ENCODE measurements at places on chromosomes 4 and X.
A peak's percentile ranks its signal among the peaks of the same experiment; 100 is the strongest.

DNA sequence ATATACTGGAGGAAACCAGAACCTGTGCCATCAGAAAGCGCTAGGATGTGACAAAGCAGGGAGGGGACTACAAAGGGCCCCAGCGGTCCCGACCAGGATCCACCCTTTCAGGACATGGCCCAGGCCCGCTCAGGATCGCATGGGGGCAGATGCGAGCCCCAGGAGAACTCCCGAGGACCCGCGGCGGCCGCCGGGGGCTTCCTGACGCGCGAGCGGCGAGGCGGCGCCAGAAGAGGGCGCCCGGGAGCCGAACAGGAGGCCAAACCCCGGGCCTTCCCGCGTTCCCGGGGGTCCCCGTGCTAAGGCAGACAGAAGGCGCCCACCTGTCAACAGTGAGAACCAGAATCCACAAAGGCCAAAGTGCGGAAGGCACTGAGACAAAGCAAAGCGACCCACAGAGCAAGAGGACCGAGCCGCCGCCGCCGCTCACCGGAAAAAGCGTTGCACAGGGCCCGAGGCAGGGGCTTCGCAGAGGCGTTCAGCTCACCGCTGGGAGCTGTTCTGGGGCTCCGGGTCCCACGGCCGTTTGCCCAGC, 7.3 kb upstream of the OPN1LW start:
- DNase-seq: peak; percentile 85

DNA sequence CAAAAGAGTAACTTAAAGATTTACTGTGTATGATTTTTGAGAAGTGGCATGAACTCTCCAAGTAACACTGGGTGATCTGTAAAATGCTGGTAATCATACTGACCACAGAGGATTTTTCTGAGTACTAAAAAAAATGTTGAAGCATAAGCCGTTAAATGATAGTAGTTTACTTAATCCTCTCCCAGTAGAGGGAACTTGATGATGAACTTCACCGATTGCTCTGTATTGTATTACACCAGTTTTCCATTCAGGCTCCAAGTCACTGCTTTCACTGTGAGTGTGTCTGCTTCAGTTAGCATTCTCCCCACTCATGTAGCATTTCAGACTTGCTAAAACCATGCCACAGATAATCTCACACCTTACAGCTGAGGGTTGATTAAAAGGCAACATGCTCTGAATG, 294.1 kb downstream of the GBA3 start:
- DNase-seq: no peak

DNA sequence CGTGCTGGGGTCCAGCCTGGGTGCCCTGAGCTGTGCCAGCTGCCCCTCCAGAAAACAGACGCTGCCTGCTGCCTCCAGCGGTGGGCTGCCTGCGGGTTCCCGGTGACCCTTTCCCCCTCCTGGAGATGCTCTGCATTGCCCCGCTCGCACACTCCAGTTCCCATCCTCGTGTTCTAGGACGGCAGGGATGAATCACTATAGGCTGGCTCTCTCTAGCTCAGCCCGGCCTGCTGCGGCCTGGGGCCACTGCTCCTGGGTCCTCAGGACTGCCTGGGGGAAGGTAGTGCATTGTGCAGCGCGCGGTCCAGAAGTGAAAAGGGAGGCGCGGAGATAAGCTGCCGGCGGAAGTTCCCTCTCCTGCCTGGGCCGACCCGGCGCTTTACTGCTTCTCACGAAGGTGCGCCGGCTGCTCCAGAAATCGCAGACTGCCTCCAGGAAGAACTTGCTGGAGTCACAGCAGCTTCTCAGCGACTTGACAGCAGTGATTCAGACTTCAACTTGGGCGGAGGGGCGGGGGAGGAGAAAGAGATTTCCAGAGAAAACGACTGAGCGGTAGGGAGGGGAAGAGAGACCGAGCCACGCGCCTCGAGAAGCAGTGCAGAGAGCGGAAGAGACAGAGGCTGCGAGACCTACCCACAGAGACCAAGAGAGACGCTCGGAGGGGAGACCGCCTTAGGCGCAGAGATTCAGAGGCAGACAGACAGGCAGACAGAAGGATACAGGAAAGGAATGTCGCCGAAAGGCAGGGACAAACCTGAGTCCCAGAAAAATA, 6.7 kb upstream of the MSX1 start:
- DNase-seq: peak; percentile 69

DNA sequence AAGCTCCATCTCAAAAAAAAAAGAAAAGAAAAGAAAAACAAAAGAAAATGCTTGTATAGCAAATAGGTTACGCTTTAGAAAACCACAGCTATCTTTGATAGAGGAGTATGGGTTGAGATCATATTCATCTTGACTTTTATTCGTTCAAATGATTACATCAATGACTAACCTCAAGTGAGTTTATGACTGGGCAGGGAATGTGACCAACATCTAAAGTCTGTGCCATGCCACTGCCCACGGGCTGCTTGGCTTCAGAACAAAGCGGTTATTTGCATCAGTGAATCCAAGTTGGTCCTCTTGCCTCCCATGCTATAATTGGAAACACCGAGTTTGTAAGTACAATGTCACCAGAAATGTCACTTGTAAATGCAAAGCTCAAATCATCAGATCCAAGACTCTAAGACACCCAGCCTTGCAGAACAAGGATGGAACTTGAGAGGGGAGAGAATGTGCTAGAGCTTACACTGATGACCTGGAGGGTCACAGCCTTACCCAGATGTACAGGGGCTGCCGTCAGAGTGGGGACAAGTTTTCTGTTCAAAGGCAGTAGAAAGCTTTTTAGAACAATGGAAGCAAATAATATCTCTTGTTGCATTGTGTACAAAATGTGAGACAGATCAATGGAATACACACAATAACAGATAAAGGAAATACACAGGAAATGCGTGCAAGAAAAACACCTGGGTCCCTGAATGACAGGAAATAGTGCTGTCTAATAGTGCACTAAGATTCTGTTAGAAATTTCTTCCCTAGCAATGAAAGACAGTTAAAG, 8.4 kb upstream of the OPN1LW start:
- no peak for DNase-seq

- DNase-seq: no peak
Observed at GRCh38 chr4:8276358-8277240, 7.0 kb downstream of the HTRA3 start.

- DNase-seq: no peak
Observed at GRCh38 chr4:125904802-125905201, 590.0 kb downstream of the FAT4 start.

GRCh38 chr4:157265281-157265680, 44.8 kb downstream of the GRIA2 start:
- no peak for DNase-seq

DNA sequence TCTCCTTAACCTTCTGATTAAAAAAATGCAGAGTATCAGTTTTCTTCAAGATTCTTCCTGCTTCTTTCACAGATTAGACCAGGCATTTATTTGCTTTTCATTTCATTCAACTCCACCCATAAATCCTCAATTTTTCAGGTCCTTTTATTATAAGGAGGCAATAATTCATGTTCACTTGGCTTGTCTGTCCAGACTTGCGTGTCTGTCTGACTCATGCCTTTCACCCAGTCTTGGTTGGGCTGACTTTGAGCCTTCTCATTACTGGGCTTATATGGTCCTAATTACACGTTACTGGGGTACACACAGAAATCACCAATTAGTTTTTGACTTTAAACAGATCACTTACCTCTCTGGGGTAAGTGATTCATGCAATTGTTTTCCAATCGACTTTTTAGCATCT, 48.8 kb upstream of the GALNT7 start:
- no peak for DNase-seq

GRCh38 chrX:123906557-123907316, 46.9 kb downstream of the XIAP start:
- no peak for DNase-seq

DNA sequence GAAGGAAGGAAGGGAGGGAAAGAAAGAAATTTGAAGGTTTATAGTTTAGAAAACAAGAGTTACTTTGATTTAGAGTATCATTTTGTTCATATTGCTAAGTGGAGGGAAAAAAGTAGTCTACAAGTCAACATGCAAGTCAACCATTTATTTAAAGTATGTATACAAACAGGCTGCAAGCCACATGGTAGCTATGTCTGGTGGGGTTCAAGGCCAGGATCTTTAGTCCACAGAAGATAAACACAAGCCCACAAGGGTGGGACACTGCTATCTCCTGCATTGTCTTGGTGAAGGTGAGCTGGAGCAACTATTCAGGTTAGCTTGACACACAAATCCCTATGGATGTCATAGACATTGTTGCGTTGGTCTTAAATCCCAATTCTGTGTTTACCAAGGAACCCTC, 71.4 kb downstream of the ABCG2 start:
- no peak for DNase-seq

GRCh38 chr4:166064721-166065120, 191.7 kb downstream of the TLL1 start:
- no peak for DNase-seq

GRCh38 chr4:54620773-54621172, 37.0 kb upstream of the KIT start:
- DNase-seq: no peak

GRCh38 chr4:4694296-4694772, 152.5 kb upstream of the STX18 start:
- no peak for DNase-seq

DNA sequence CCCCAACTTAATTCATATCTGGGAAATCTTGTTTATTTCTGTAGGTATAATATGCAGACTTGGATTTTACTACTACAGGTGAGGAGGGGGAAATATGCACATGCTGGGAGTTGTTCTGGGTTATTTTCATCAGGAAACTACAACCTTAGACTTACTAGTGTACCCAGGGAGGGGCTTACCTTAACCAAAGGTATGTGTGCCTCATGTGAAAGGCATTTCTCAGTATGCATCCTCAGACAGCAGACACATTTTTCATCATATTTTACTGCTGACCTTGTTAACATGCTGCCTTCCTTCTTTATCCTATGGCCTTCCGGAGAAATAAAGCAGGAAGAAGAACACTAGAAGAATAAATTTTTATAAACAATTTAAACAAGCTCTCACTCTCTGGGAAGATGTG, 214.9 kb downstream of the SPANXN4 start:
- no peak for DNase-seq

DNA sequence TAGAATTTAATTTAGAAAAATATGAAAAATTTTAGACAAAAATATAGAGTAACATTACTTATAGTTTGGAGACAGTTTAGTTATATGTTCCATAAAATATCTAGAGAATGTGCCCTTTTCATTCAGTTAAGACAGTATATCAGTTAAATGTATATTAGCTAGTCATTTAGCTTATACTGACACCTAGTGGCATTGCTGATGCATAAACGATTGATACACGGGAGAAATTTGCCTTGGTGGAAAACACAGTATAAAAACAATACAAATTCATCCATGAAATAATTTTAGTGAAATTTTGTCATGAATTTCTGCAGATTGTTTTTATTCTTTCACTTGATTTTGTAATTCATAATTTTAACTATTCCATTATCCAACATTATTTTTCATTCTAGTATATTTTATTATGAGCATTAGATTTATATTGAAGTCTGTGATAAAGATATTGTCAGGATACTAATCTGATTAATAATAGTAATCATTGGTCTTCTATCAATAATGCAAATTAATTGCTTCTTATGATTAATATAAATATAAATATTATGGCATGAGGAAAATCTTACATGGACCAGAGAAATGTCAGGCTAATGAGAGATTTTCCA, 219.0 kb downstream of the TLL1 start:
- DNase-seq: no peak

GRCh38 chr4:13635286-13635799, 7.8 kb upstream of the BOD1L1 start:
- no peak for DNase-seq
